ENCODE measurements at places on chromosomes 7 and 10.
A peak's percentile ranks its signal among the peaks of the same experiment; 100 is the strongest.

DNA sequence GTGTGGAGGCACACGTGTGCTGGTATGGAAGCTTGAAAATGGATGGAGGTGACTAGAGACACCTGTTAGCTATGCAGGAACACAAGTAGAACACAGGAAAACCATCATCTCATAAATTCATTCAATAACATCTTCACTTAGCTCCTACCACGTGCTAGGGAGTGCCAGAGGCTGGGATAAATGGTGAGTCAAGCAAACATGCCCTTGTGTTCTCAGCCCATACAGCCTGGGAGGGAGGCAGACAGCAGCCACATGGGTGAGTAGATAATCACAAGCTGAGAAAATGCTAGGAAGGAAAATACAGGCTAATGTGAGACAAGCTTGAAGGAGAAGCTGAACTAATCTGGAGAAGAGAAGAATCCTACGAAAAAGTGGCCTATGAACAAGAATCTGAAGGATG lies 468.0 kb upstream of the ZMIZ1 start:
- DNase-seq = peak; percentile 59

DNA sequence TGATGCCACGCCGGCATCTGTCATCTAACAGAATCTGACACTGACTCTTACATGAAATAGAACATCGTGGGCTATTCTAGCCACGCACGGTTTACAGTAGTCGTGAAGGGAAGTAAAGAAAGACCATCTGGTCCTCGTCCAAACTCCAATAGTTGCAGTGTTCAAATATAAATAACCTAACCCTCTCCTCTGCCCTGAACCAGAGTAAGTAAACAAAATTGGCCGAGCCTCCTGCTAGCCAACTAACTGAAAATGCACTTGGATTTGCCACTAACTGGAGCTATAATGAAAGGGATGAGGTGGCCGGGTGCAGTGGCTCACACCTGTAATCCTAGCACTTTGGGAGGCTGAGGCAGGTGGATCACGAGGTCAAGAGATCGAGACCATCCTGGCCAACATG lies 29.5 kb upstream of the ZC3HAV1L start:
- DNase-seq = no peak

DNA sequence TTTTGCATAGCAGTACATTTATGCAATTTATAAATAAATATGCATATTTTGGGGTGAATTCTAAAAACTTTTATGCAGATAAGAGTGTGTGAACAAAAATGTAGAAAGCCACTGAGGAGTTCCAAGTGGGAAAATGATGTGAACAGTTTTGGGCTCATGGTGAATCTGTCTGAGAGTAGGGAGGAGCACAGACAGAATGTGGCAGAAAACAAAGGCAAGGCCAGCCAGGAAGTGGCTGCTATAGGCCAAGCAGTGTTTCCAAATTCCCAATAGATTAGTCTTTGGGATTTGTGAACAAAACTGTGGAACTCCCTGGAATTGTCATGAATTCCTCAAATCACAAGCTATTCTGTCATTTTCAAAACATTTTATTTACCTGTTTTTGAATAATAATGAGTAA lies 73.6 kb upstream of the AMPH start:
- peak; percentile 50 for DNase-seq

GRCh38 chr10:62587011-62587410 lies 212.8 kb downstream of the ZNF365 start:
- DNase-seq = peak; percentile 33

DNA sequence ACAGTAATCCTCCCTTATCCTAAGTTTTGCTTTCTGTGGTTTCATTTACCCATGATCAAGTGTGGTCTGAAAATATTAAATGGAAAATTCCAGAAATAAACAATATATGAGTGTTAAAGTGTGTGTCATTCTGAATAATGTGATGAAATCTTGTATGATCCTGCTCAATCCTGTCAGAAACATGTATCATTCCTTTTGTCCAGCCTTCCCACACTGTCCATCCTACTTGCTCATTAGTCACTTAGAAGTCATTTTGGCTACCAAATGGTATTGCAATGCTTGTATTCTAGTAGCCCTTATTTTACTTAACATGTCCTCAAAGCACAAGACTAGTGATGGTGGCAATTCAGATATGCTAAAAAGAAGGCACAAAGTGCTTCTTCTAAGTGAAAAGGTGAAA lies 1211.2 kb upstream of the SORCS1 start:
- DNase-seq = peak; percentile 90

DNA sequence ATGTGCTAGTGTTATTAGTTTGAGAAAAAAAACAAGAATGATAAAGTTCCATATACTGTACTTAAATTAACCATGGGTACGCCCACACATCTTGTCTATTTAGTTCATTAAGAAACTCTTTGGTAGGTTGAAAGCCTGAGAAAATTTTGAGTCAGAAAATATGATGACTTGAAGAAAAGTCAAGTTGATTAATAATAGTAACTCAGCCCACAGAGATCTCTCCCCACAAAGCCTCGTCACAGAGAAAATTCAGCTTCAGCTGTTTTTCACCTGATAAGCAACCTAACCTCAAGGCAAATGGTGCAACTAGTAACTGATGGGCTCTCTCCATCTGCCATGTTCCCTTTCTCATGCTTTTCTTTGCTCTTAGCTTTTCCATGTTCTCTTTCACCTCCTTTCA lies 1021.6 kb downstream of the GATA3 start:
- DNase-seq = no peak

- no peak for DNase-seq
Observed at GRCh38 chr10:131886237-131886636, 14.6 kb upstream of the PPP2R2D start.

- no peak for DNase-seq
Observed at GRCh38 chr7:72077786-72078185, 334.4 kb downstream of the CALN1 start.

DNA sequence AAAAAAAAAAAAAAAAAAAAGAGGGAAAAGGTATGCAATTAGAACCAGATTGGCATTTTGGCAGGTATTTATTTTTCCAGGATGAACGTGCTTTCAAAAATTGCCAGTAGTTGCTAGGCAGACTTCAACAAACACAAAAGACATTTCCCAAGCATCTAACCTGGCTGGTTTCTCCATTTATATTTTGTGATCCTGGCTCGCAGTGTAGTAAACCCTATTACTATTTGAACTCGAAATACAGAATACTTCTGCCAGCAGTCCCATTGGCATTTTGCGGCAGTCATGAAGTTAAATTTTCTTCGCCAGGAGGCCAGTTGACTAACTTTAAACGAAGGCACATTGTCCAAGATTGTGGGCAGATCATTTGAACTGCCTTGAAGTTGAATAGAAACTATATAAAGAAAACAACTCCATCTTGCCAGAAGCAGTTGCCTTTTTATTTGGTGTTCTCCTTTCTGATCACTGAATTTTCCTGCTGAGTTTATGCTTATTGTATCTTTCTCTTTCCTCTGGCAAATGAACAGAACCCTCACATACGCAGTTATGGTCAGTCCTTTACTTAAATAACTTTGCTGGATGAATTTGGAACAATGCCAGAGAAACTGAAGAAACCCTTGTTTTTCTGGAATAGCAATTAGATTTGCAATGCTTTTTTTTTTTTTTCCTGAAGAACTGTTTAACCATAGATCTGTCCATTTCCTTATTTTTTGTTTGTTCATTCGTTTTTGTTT lies 132.9 kb downstream of the BICC1 start:
- peak; percentile 39 for DNase-seq

DNA sequence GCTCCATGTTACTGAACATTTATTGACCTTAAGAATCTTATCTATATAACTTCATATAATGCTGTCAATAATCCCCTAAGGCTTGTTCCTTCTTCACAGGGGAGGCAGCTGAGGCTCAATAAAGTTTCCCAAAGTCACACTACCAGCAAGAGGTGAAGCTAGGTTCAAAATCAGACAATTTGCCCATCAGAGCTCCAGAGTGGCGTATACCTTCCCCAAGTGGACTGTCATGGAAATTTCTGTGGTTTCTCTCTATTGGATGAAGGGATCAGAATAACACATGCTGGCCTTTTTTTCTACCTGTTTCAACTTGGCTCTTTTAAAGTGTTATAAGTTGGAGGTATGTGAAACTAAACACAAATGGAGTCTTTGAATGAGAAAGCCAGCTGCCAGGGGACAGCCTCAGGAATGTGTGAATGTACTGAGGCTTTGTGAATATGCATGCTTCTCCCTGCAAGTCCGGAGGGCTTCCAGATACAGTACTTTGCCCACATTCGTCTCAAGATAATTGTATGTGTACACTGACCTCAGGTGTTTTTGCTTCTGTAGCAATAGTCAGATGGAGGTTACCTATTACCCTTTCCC lies 656.3 kb upstream of the CELF2 start:
- DNase-seq = no peak

DNA sequence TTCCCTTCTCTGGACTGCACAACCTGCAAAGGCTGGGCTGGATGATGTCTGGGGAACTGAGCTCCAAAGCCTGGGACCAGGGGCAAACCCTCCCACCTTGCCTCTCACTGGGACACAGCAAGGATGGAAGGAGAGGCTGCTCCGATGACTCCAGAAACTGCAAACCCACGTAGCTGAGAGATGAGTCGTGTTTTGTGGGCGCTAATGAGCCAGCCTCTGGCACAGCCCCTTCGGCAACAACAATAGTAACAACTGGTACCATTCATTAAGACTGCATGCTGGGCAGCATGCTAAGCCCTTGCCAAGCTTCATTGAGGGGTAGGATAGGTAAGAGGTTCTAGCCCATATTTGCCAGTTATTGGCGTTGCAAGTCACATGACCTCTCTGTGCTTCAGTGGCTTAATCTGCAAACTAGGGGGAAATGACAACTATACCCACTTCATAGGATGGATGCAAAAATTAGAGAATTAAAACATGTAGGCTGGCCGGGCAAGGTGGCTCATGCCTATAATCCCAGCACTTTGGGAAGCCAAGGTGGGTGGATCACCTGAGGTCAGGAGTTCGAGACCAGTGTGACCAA lies 145.9 kb downstream of the SH3PXD2A start:
- peak; percentile 90 for DNase-seq

GRCh38 chr10:116274064-116274904 lies 1.3 kb upstream of the GFRA1 start:
- DNase-seq = peak; percentile 38

- DNase-seq = peak; percentile 74
Observed at GRCh38 chr7:116653204-116653603, 18.8 kb upstream of the MET start.

- DNase-seq = no peak
Observed at GRCh38 chr7:97871659-97872024, 566 bp downstream of the ASNS start.

GRCh38 chr10:80664071-80664680 lies 126.5 kb downstream of the SH2D4B start:
- peak; percentile 69 for DNase-seq

DNA sequence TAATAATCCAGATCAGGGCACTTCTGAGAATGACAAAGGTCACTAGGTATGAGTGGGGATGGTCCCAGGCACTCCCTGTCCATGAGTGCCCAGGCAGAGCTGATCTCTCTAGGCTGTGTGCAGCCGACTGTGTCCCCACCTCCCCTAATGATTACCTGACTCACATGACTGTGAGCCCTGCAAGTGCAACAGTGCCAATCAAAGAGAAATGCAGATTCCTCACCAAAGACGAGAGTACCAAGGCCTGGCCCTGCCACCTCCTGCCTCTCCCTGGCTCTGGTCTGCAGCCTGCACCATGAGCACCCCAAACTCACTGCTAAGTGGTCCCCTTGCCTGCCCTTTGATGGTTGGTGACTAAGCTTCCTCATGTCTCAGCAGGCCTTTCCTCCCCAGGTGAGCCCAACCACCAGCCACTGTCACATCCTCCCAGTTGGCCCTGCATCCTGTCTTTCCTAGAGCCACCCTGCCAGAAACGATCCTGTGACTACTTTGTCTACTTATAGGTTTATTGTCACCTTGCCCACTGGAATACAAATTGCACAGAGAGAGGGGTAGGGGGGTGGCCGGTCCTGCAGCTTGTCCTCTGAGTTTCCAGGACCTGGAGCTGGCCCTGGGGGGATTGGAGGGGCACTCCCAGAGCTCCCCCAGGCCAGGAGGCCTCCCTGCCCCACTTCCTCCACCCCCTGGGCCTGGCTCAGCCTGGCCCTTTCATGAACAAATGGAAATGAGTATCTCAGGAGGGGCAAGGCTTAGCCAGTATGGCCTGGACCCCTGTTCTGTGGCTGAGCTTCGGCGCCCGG lies 22.4 kb upstream of the GDF10 start:
- DNase-seq = no peak

GRCh38 chr7:139426258-139427028 lies 57.0 kb downstream of the KLRG2 start:
- DNase-seq = no peak

GRCh38 chr10:1475098-1475591 lies 262.2 kb downstream of the ADARB2 start:
- no peak for DNase-seq

- DNase-seq = no peak
Observed at GRCh38 chr7:51010534-51010933, 227.8 kb upstream of the GRB10 start.

GRCh38 chr10:12825260-12825849 lies 176.2 kb downstream of the CCDC3 start:
- DNase-seq = no peak

DNA sequence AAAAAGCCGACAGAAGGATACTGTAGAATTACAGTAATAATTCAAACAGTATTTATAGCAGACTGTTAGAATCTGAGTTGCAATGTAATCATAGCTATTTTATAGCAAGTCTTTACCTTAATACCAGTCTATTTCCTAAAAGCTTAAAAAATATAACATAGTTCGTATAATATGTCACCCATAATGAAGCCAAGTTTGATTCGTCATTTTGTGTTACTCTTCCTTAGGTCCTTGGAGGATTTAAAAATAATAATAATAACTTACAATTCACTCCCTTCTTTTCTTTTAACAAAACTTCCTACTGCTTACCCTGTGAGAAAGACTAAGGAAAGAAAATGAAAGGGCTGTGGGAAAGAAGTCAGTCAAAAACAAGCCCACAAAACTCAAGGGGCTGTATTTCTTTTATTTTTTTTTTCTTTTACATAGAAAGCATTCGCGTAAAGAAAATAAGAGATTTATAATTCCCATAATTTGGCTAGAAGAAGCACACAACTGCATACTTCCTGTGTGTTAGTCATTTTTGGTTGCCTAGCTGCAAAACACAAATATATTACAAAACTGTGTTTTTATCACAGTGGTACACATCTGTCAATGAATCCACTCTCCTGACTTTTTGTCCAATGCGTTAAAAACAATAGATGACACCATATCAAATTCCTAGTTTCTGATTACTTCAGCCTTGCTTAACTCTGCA lies 187.2 kb upstream of the CELF2 start:
- DNase-seq = peak; percentile 92

Measured in GM23248 (cell line).